Pancreas (tissue), 10 donors: ENCODE measurements at places on chromosomes 7 and 10.

DNA sequence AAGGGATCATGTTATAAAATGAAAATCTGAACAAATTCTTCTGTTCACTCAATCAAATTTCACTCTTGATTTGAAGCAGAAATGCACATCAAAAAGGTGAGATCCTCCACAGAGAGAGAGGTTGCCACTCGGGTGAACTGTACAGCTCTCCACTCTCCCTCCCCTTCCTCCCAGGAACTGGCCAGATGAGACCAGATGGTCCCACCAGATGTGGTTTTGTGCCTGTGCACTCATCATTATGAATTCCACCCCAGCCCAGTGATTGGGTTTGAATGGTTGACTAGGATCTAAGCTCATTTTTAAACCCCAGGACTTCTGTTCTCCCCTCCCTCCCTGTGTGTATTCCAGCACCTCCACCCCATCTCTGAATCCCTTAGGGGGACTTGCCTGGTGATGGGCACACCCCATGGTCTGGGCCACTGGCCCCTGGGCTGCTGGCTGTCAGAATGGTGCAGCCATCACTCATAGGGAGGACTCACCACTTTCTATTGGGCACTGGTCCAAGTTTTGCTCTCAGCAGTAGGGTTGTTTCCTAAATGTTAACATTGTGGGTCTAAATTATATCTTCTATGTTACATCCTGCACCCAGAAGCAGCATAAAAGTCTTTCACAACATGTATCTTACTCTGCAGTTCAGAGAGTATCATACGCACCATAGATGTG is 393.1 kb downstream of the TNS3 start:
- no peak for DNase-seq
- no peak overlapping the region for H3K4me3 ChIP-seq
- no peaks in the 10 kb centered on the region for H3K36me3 ChIP-seq
- no peaks in the 10 kb centered on the region for H3K27me3 ChIP-seq
- H3K27ac ChIP-seq: no peak overlapping the region

- H3K27me3 ChIP-seq: no peaks in the 10 kb centered on the region
- peak; percentile 18 for DNase-seq
- H3K27ac ChIP-seq: no peak overlapping the region
These were observed 28.7 kb downstream of the ZCCHC24 start for GRCh38 chr10:79416578-79417255.

DNA sequence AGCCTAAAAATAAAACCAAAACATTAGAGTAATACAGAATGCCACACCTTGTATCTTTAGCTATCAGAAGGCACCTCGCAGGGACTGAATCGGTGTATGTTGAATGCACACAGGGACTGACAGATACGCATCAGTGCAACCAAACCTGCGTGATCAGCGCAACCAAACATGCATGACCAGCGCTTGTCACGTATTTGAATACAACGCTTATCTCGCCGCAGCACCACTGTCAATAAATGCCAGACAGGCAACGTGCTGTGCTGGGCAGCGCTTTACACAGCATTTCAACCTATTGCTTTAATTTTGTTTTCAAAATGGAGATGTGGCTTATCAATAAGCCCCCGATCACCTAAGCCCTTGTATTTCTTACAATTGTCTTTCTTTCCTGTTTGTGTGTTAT is 242.4 kb downstream of the SFMBT2 start:
- no peaks in the 10 kb centered on the region for H3K27me3 ChIP-seq
- H3K27ac ChIP-seq: no peak overlapping the region
- H3K36me3 ChIP-seq: no peaks in the 10 kb centered on the region
- no peak for DNase-seq

DNA sequence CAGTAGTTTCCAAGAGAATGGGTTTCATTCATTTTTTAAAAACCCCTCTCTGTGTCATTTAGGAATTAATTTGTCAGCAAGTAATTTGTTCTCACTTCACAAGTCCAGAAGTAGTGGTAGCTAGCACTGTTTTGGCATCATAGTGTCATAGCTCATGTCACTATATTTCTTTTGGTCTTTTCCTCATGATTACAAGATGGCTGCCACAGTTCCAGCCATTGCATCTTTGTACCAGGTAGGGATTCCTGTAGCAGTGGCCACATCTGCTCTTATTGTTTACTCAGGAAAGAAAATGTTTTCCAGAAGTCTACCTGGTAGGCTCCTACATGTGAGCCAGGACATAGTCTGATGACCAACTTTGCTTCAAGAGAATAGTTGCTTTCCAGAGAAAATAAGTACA is 16.2 kb downstream of the GALNT17 start:
- H3K4me1 ChIP-seq: no peaks in the 10 kb centered on the region
- H3K27me3 ChIP-seq: no peaks in the 10 kb centered on the region
- no peak overlapping the region for H3K4me3 ChIP-seq
- no peak for DNase-seq

- H3K4me3 ChIP-seq: no peak overlapping the region
- H3K27ac ChIP-seq: no peak overlapping the region
- H3K36me3 ChIP-seq: peaks cover 12% of the 10 kb centered on the region
- no peak for DNase-seq
- H3K27me3 ChIP-seq: no peaks in the 10 kb centered on the region
These were observed 27.6 kb downstream of the ERLIN1 start for GRCh38 chr10:100158044-100158805.

DNA sequence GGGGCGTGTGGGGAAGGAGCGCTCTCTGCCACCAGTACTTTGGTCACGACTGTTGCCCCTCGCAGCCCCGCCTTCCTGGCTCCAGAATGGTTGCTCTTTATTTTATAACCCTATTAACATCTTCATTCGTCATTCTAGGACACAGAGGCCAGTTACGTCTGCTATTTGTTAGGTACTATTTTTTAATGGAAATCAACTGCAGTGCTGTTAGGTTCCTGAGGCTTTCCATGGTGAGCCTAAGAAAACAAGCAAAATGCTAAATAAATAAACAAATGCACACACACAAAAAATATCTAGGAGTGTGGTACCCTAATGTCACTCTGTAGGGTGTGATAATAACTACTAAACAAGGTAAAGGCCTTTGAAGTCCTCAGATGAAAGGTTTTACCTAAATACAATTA is 71.1 kb downstream of the SLC37A3 start:
- H3K36me3 ChIP-seq: no peaks in the 10 kb centered on the region
- no peaks in the 10 kb centered on the region for H3K27me3 ChIP-seq
- no peak overlapping the region for H3K27ac ChIP-seq
- H3K4me3 ChIP-seq: no peak overlapping the region

DNA sequence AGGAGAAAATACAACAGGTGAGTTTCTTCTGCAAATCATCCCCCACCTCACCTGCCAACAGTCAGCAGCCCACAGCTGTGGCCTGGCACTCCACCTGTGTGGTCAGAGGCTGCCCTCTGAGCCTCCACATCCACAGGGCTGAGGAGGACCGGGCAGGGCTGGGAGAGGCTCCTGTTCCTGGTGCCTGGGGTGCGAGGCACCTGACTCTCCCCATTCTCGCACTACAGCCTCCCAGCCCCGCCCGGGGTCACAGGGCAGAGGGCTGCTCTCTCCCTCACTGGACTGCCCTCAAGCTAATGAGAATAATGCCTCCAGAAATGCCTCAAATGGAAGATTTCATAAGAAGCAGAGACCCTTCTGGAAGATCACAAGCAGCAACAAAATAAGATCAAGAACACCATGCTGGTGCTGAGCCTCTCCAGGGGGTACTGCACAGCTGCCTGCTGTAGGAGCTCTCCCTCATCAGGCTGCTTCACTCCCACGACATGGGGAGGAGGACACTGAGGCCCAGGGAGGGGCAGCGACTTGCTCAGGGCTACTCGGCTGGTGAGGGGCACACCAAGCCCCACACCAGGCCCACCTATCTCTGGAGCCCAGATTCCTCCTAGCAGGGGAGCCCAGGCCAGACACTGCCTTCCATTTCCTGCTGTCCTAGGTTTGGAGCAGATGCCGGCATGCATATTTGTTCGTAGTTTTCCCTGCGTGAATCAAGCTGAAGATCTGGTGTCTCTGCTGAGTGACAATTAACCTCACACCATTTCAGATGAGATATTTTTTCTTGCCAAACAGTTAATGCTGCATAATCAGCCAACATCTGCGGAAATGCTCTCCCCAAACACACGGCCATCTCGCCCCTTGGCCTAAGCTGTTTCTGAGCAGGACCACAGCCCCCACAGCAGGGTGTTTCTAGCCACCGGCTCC is 76.5 kb downstream of the FAM53B start:
- H3K36me3 ChIP-seq: no peaks in the 10 kb centered on the region
- H3K27me3 ChIP-seq: no peaks in the 10 kb centered on the region
- H3K27ac ChIP-seq: no peak overlapping the region
- no peak overlapping the region for H3K4me3 ChIP-seq
- no peaks in the 10 kb centered on the region for H3K4me1 ChIP-seq
- no peak for DNase-seq

DNA sequence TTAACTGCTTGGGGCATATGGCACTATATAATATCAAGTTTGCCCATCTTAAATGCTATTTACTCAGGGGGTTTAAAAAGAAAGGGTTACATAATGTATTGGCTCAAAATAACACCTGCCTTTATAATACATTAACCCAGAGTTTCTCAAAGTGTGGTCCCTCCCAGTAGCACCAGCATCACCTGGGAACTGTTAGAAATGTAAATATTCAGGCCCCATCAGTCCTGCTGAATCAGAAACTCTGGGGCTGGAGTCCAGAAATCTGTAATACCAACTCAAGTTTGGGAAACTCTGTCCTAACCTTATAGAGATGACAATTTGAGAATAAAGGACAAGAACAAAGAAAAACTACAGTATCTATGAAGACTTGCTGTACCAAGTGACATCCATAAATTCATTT is 270.7 kb downstream of the PARD3 start:
- no peaks in the 10 kb centered on the region for H3K4me1 ChIP-seq
- H3K27me3 ChIP-seq: no peaks in the 10 kb centered on the region
- H3K4me3 ChIP-seq: no peak overlapping the region
- no peaks in the 10 kb centered on the region for H3K36me3 ChIP-seq
- no peak overlapping the region for H3K27ac ChIP-seq

GRCh38 chr10:125990974-125991373 is 94.6 kb downstream of the FANK1 start:
- no peaks in the 10 kb centered on the region for H3K36me3 ChIP-seq
- no peaks in the 10 kb centered on the region for H3K27me3 ChIP-seq
- DNase-seq: no peak
- no peaks in the 10 kb centered on the region for H3K4me1 ChIP-seq
- H3K27ac ChIP-seq: no peak overlapping the region

- H3K4me3 ChIP-seq: no peak overlapping the region
- no peaks in the 10 kb centered on the region for H3K36me3 ChIP-seq
- no peak overlapping the region for H3K27ac ChIP-seq
- no peaks in the 10 kb centered on the region for H3K4me1 ChIP-seq
These were observed 52.3 kb upstream of the CYP2C18 start for GRCh38 chr10:94631077-94631875.

GRCh38 chr10:131963811-131964210 is 17.9 kb downstream of the BNIP3 start:
- no peaks in the 10 kb centered on the region for H3K27me3 ChIP-seq
- no peak overlapping the region for H3K4me3 ChIP-seq
- no peaks in the 10 kb centered on the region for H3K4me1 ChIP-seq
- no peak overlapping the region for H3K27ac ChIP-seq
- peaks cover 23% of the 10 kb centered on the region for H3K36me3 ChIP-seq
- peak; percentile 75 for DNase-seq

GRCh38 chr10:132575320-132576201 is 38.0 kb downstream of the INPP5A start:
- no peaks in the 10 kb centered on the region for H3K27me3 ChIP-seq
- no peaks in the 10 kb centered on the region for H3K36me3 ChIP-seq
- no peak overlapping the region for H3K4me3 ChIP-seq
- H3K4me1 ChIP-seq: peaks cover 46% of the 10 kb centered on the region
- H3K27ac ChIP-seq: peak overlapping the region; percentile 58

DNA sequence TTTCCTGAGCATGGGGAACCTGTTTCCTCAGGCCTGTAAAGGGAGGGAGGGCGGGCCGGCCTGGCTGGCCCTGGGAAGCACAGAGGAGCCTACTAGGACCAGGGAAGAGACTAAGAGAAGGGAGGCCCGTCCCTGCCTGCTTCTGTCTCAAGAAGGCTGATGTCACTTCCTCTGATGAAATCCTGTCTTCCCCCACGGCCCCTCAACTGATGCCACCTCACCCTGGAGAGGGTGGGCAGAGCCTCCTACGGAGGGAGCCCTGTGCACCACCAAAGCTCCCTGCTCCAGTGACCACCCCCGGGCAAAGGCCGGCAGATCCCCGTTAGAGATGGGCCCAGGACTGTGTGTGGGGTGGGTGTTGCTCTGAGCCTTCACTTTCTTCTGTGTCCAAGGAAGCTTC is 1.0 kb upstream of the PILRA start:
- peak overlapping the region; percentile 55 for H3K27ac ChIP-seq
- no peak for DNase-seq
- no peaks in the 10 kb centered on the region for H3K27me3 ChIP-seq
- no peaks in the 10 kb centered on the region for H3K4me1 ChIP-seq
- H3K4me3 ChIP-seq: no peak overlapping the region

DNA sequence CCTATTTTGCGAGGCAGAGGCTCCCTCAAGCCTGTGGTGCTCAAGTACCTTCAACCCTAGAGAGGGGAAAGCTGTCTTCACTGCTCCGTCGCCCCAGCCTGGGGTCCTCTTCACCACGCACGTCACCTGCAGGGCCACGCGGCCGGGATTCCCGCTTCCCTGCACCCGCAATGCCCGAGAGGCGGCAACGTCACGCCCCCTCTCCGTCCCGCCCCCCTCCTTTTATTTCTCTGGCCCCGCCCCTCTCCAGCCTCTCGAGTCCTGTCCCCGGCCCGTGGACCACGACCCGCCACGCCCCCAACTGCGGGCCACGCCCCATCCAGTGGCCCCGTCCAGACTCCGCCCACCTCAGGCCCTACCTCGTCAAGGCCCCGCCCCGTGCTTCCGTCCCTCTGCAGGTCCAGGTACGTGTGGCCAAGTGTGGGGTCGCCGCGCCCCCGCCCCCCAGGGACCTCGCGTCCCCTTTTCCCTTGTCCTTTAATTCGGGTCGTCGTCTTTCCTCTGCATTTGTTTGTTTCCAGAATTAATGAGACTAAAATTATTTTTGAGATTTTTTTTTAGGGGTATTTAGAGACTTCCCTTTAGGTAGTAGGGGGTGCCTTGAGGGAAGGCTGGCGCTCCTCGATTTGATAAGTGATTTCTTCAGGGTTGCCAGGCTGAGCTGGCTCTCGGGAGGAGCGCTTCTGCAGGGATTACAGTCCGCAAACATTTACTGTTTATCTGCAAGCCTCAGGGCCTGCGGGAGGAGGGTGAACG is 69.8 kb upstream of the BAIAP2L1 start:
- DNase-seq: peak; percentile 78
- no peak overlapping the region for H3K27ac ChIP-seq
- H3K27me3 ChIP-seq: no peaks in the 10 kb centered on the region

- H3K27ac ChIP-seq: no peak overlapping the region
- no peaks in the 10 kb centered on the region for H3K4me1 ChIP-seq
- H3K36me3 ChIP-seq: no peaks in the 10 kb centered on the region
- DNase-seq: peak; percentile 50
- no peak overlapping the region for H3K4me3 ChIP-seq
These were observed 107.9 kb downstream of the PDGFA start for GRCh38 chr7:411677-412312.

- no peak for DNase-seq
- H3K27ac ChIP-seq: no peak overlapping the region
- no peak overlapping the region for H3K4me3 ChIP-seq
These were observed 96.3 kb downstream of the HIF1AN start for GRCh38 chr10:100632027-100632426.

GRCh38 chr7:30433082-30433481 is 45.5 kb downstream of the NOD1 start:
- H3K36me3 ChIP-seq: no peaks in the 10 kb centered on the region
- no peak overlapping the region for H3K4me3 ChIP-seq
- H3K27me3 ChIP-seq: no peaks in the 10 kb centered on the region
- peak overlapping the region; percentile 58 for H3K27ac ChIP-seq
- peaks cover 31% of the 10 kb centered on the region for H3K4me1 ChIP-seq
- no peak for DNase-seq

GRCh38 chr7:101630591-101630990 is 1.5 kb upstream of the MYL10 start:
- no peak overlapping the region for H3K4me3 ChIP-seq
- no peaks in the 10 kb centered on the region for H3K36me3 ChIP-seq
- H3K4me1 ChIP-seq: no peaks in the 10 kb centered on the region
- H3K27me3 ChIP-seq: no peaks in the 10 kb centered on the region
